ENCODE measurements at places on chromosomes 7 and 10. TPM values are rescaled to one million over a fixed set of nuclear protein-coding genes. Genes with fewer than 3 reads are reported as not detected.

Gene SFMBT2
- total RNA-seq = 22.3 TPM

Gene ST8SIA6
- 12.5 TPM for total RNA-seq

Gene MMRN2
- total RNA-seq = 53.1 TPM

Gene SDK1
- 10.0 TPM for total RNA-seq

- H3K27me3 ChIP-seq = no peaks in the 10 kb centered on the region
- H3K4me1 ChIP-seq = peaks cover 6% of the 10 kb centered on the region
- H3K4me3 ChIP-seq = no peak overlapping the region
- no peak overlapping the region for H3K27ac ChIP-seq
- DNase-seq = no peak
Observed at GRCh38 chr10:22573820-22574569, 140.4 kb downstream of the PIP4K2A start.

- DNase-seq = no peak
- no peaks in the 10 kb centered on the region for H3K27me3 ChIP-seq
- H3K4me3 ChIP-seq = no peak overlapping the region
- H3K27ac ChIP-seq = no peak overlapping the region
- H3K4me1 ChIP-seq = no peaks in the 10 kb centered on the region
- no peaks in the 10 kb centered on the region for H3K36me3 ChIP-seq
Observed at GRCh38 chr7:95881597-95881996, 109.2 kb downstream of the DYNC1I1 start.

DNA sequence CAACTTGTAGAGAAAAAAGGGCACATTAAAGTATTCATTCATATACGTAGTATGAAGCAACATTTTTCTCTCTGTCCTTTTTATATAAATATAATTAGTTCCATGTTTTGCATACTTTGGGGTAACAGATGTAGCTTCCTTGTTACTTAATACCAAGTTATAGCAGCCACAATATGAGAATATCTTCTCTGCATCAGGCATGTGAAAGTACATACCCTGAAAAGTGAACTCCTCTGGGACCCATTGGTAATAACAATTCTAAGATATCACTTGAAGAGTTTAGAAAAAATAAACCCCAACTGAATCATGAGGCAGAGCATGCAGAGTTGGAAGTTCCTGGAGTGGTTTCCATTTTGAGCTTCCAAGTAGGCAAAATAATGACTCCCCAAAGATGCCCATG is 2.4 kb upstream of the CRPPA start:
- H3K4me3 ChIP-seq = no peak overlapping the region
- H3K27me3 ChIP-seq = no peaks in the 10 kb centered on the region
- no peaks in the 10 kb centered on the region for H3K36me3 ChIP-seq
- no peak overlapping the region for H3K27ac ChIP-seq
- H3K4me1 ChIP-seq = peaks cover 16% of the 10 kb centered on the region

- DNase-seq = no peak
- H3K27me3 ChIP-seq = no peaks in the 10 kb centered on the region
- H3K4me1 ChIP-seq = no peaks in the 10 kb centered on the region
- no peaks in the 10 kb centered on the region for H3K36me3 ChIP-seq
Observed at GRCh38 chr7:159038066-159038465, 106.6 kb downstream of the VIPR2 start.

- no peak overlapping the region for H3K4me3 ChIP-seq
- H3K4me1 ChIP-seq = no peaks in the 10 kb centered on the region
- H3K27ac ChIP-seq = peak overlapping the region; percentile 48
- H3K36me3 ChIP-seq = peaks cover 16% of the 10 kb centered on the region
- DNase-seq = no peak
Observed at GRCh38 chr7:98163704-98164494, 47.3 kb upstream of the BHLHA15 start.

DNA sequence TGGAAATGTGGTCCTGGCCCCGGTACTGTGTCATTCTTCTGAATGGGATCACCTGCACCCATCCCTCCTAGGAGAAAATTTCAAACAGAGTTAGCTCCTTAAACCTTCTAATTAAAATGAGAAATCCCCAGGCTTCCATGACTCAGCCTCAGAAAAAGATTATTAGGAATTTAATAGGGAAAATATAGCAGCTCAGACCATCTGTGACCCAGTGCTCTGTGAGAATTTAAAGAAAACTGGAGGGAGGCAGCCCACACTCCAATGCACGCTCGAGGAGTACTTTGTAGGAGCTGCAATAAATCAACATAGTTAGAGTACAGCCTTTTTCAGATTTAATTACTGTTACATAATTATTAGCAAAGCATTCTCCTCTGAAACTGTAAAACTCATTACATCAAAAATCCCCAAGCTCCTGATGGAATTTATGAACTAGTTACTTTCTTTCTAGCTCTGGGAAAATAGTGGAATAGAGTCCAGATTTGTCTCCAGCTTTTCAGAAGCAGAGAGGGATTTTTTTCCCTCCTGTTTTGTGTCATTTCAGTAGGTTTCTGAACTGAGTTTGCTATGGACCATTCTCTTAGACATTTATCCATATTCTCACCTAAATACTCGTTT is 30.1 kb downstream of the NEUROD6 start:
- H3K27me3 ChIP-seq = no peaks in the 10 kb centered on the region
- DNase-seq = no peak
- H3K4me3 ChIP-seq = no peak overlapping the region
- no peak overlapping the region for H3K27ac ChIP-seq
- H3K4me1 ChIP-seq = peaks cover 3% of the 10 kb centered on the region

GRCh38 chr7:106331441-106332175 is 46.8 kb upstream of the NAMPT start:
- H3K4me3 ChIP-seq = no peak overlapping the region
- no peak overlapping the region for H3K27ac ChIP-seq
- no peaks in the 10 kb centered on the region for H3K36me3 ChIP-seq
- no peaks in the 10 kb centered on the region for H3K27me3 ChIP-seq

Measured in lower lobe of right lung (tissue), 2 donors.